ENCODE measurements at places on chromosomes 5 and 9.

GRCh38 chr9:111925784-111926183, 29.2 kb downstream of the UGCG start:
- DNase-seq = no peak

GRCh38 chr5:135535820-135536801, at the start of gene NEUROG1:
NEUROG1 (minus strand) TSS chr5:135535964; CDS start chr5:135535690, 274 bp downstream.
- DNase-seq = no peak

DNA sequence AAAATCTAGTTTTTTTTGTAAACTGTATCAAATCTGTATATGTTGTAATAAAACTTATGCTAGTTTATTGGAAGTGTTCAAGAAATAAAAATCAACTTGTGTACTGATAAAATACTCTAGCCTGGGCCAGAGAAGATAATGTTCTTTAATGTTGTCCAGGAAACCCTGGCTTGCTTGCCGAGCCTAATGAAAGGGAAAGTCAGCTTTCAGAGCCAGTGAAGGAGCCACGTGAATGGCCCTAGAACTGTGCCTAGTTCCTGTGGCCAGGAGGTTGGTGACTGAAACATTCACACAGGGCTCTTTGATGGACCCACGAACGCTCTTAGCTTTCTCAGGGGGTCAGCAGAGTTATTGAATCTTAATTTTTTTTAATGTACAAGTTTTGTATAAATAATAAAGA, 24.3 kb downstream of the HMGCR start:
- DNase-seq = no peak

DNA sequence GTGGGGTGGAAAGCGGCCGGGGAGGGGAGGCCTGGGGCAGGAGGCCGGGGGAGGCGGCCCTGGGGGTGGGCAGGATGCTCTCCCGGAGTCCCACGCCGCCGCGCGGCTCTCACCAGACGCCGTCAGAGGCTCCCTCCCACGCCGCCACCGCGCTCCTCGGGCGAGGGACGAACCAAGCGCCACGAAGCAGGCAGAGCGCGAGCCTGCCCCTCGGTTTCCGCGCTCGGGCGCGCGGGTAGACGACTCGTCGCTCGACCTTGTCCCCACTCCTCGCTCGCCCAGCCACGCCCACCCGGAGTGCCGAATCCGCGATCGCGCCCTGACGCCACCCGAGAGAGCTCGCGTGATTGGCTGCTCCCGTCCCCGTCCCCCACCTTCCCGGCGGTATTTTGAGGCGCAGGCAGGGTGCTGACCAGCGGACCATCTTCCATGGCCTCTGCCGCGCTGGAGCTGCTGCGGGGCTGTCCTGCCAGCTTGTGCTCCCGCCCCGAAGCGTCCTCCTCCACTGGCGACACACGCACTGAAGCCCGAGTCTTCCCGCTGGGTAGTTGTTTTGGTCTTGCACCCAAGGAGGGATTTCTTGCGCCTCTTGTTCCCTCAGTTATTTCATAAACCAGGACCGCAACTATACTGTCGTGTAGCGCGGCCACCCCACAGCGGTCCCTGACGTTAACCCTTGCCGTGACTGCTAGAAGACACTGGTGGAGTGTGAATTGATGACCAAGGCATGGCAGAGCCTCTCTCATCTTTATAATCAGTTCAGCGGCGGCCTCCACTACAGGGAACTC, at the start of gene GNE:
TSS of gene GNE (minus strand) at position 241 of the 788 bp plus-strand sequence. CDS start 9,093 bp downstream, outside the sequence.
- peak; percentile 91 for DNase-seq

DNA sequence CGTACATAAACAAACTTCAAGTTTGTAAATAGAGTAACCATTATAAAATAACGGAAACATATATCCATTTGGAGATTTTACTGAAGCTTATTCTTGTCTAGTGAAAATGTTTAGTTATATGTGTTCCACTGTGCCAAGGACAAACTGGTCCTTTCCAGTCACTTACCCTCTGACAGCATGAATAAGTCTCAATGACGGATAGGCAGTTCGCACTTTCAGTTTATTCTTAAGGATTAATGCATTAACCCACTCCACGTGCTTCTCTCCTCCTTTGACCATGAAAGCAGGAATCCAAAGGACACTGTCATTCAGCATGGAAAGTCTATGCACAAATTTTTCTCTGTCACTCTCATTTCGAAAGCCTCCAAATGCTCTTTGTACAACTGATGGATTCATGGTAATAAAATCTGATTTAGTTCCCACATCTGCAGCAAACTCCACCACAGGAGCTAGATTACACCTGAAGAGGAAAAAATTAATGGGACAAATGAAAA, 47.1 kb downstream of the ST8SIA4 start:
- no peak for DNase-seq

- no peak for DNase-seq
Observed at GRCh38 chr5:137195483-137195882, 303.6 kb downstream of the SPOCK1 start.

- DNase-seq = no peak
Observed at GRCh38 chr5:118679264-118679940, 308.9 kb downstream of the DTWD2 start.

DNA sequence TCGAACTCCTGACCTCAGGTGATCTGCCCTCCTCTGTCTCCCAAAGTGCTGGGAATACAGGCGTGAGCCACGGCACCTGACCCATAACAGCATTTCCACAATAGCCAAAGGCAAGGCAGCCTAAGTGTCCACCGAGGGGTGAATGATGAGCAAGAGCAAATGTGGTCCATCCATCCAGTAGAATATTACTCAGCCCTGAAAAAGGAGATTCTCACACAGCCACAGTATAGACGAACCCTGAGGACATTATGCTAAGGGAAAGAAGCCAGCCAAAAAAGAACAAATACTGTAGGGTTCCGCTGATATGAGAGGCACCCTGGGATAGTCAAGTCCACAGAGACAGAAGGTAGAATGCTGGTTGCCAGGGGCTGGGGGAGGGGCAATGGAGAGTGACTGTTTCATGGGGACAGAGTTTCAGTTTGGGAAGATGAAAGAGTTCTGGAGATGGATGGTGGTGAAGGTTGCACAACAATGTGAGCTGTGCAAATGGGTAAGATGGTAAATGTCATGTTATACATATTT, 7.0 kb downstream of the LAMC3 start:
- no peak for DNase-seq

DNA sequence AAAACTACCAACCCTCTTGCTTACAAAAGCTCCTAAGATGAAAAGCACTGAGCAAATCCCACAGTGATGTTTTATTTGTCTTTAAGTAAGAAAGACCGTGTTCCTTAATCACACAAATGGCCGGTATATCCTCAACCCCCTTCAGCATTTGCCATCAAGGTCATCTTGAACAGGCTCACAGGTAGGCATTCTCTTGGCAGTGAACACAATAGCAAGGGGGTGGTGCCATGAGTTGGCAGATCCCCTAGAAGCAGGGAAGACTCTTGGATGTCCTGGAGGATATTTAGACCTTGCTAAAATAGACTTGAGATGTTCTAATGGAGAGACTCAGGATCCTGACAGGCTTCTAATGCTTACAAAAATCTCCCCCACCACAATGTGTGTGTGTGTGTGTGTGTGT, 323.0 kb downstream of the SPOCK1 start:
- no peak for DNase-seq

DNA sequence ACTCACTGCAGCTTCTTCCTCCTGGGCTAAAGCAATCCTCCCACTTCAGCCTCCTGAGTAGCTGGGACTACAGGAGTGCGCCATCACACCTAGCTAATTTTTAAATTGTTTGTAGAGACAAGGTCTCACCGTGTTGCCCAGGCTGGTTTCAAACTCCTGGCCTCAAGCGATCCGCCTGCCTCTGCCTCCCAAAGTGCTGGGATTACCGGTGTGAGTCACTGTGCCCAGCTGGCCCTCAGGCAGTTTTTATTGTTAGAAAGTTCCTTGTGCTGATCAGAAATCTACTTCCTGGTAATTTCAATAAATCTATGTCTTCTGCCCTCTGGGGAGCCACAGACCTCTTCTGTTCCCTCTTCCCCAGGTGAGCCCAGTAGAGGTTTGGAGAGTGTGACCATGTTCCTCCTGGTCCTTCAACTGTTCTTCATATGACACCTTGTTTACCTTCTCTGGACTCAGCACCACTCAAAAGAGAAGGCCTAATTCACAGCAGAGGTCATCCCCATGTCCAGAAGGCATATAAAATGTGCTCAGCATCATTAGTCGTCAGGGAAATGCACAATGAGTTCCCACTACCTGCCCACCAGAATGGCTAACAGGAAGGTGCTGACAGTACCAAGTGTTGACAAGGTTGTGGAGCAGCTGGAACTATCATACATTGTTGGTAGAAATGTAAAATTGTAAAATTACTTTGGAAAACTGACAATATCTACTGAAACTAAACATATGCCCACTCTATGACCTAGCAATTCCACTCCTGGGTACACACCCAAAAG, 10.4 kb downstream of the TMOD1 start:
- DNase-seq = no peak

DNA sequence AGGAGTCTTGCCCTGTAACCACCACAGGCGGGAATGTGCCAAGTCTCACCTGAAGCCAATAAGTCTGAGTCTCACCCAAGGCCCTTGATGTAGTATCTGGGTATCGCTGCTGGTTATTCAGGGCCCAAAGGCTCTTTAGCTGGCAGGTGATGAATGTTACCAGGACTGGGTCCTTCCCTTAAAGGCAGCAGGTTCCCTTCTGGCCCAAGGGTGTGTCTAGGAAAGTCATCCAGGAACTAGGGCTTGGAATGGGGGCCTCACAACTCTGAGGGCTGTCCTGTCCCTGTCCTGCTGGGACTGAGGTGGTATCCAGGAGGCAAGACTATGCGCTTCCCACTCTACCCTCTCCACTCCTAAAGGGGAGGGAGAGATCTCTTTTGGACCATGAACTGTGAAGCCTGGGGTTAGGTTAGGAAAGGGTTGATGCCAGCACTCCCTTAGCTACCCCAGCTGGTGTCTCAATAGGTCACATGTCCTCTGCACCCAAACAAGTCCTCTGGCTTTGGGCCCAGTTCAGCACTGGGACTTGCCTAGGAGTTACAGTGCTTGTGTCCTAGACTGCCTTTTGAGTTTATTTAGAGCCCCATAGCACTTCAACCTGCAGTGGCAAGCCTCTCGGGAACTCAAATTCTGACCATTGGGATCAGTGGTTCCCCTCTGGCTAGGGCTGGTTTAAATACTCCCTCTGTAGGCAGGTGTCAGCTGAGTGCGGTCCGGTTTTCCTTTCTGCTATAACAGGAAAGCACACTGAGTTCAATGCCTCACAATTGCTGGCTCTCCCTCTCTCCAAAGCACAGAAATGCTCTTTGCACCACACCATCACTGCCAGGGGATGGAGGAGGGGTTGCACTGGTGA, 22.5 kb upstream of the RANBP3L start:
- no peak for DNase-seq

- DNase-seq = no peak
Observed at GRCh38 chr9:16515879-16516301, 354.6 kb downstream of the BNC2 start.

DNA sequence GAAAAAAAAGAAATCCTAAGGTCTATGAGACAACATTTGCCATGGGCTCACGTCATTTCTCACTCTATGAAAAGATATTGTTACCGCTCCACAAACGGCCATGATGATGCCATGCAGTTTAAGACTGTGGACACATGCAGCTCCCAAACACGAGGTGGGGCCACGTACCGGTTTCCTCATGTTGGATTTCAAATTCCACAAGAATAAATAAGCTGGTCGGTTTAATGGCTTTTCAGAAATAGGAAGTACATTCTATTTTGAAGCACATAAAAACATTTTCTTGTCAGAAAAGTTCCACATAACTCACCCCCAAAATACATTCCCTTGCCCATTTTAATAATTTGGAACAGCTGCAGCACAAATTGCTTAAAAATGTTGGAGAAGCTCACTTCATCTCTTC, 130.6 kb downstream of the MYO10 start:
- DNase-seq = no peak

- DNase-seq = no peak
Observed at GRCh38 chr5:5971203-5971602, 407.1 kb downstream of the MED10 start.

- no peak for DNase-seq
Observed at GRCh38 chr9:92640398-92641091, 29.4 kb downstream of the IPPK start.

GRCh38 chr9:744790-745484, 96.6 kb upstream of the DMRT1 start:
- no peak for DNase-seq

DNA sequence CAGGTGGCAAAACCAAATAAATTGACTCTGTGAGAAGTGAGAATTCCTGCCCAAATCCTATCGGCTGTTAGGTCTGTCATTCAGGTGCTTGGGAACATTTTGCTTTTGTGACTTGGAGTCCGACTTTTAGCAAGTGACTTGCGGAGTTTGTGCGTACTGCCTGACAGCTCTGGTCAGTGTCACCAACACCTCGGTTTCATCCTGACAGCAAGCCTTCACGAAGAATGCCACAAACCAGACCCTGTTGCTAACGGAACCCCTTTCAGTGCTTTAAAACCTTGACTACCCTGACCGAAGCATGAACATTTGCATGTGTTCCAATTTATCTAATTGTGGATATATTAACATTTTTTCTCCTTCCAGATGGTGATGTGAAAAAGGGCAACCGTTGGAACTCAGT, 26.5 kb downstream of the LIX1 start:
- no peak for DNase-seq

- DNase-seq = no peak
Observed at GRCh38 chr5:125291447-125291846, 545.0 kb upstream of the ZNF608 start.

DNA sequence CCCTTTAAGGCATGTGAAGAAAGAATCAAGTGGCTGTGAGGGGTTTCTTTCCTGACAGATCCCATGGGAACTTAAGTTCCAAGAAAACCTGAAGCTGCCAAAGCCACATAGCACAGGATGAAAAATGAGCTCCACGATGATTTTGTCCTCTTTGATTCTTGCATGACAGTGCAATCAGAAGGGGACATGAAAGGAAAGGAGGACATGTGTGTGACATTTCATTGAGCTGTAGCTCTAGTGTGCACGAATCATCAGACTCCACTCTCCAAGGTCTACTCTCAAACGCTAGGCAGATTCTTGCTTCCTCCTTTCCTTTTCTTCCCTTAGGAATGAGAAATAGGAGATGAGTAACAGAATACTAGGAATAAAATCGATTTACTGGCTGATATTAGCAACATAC, 142.0 kb downstream of the ZNF608 start:
- DNase-seq = no peak

- no peak for DNase-seq
Observed at GRCh38 chr5:65204966-65205365, 276.8 kb downstream of the ADAMTS6 start.

DNA sequence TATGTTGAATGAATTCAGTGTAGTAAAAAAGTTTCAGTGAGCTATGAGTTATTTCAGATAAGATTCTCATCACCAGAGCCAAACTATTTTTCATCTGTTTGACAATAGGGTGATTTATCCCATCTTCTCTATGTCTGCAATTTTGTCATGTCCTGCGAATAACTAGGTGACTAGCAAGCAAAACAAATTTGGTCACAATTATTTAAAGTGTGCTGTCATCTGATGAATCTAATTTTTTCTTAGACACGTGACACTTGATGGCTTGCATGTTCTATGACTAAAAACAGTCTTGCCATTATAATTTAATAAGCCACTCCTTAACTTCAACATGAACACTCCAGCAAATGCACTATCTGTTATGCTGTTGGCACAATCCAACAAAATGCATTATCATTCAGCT, 35.0 kb downstream of the FEM1C start:
- DNase-seq = no peak

GRCh38 chr9:12544700-12545099, 148.5 kb upstream of the TYRP1 start:
- no peak for DNase-seq
